ENCODE measurements at places on chromosomes 1 and 21. TPM values are rescaled to one million over a fixed set of nuclear protein-coding genes. Genes with fewer than 3 reads are reported as not detected.

GRCh38 chr1:116474921-116475849, 95.6 kb downstream of the CD58 start:
- DNase-seq = no peak

- DNase-seq = no peak
These were observed 36.5 kb upstream of the DENND1B start for GRCh38 chr1:197811769-197812168.

DNA sequence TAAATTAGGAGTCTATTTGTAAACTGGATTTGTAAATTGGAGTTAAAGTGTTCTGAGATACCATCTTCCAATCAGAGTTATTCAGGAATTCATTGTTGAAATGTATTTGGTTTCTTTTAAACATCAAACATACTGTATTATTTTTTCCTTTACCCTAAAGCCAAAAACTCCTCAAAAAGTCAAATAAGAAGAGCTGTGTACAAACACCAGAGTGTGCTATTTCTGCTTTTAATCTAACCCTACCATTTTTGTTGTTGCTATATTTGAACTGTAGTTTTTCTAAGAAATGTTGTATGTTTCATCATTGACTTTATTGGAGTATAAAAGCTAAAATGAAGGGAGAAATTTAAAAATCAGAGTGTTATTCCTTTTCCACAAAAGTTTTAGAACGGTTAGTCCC, 35.8 kb downstream of the SLC30A7 start:
- no peak for DNase-seq

The RBP7 gene
- total RNA-seq = not detected

- DNase-seq = no peak
These were observed 143.0 kb downstream of the ELAVL4 start for GRCh38 chr1:50251702-50252101.

Data from activated naive CD8-positive, alpha-beta T cell treated with anti-CD3 and anti-CD28 coated beads, Interleukin-2, amount 10 ng/mL, durations not matched to agents 7 days and 5 days (primary cell).